Smooth muscle cell of the pulmonary artery (primary cell): ENCODE measurements at places on chromosomes 12 and 14. TPM values are rescaled to one million over a fixed set of nuclear protein-coding genes. Genes with fewer than 3 reads are reported as not detected.

Gene CCDC198
- total RNA-seq: not detected in 2 replicates

Gene SLC8A3
- total RNA-seq: 0.33 and 0.40 TPM in 2 replicates

Gene PRICKLE1
- total RNA-seq: 0.79 and 2.6 TPM in 2 replicates

Gene TEX22
- total RNA-seq: 0.17 and 0.39 TPM in 2 replicates

Gene CCDC177
- total RNA-seq: not detected in 2 replicates

Gene NOVA1
- total RNA-seq: 3.8 and 4.8 TPM in 2 replicates

Gene KRT7
- total RNA-seq: 15.0 and 16.4 TPM in 2 replicates

Gene CFAP54
- total RNA-seq: 1.8 and 2.6 TPM in 2 replicates

Gene RASSF9
- total RNA-seq: 1.5 and 3.9 TPM in 2 replicates
